ENCODE measurements at places on chromosomes 7 and 10. TPM values are rescaled to one million over a fixed set of nuclear protein-coding genes. Genes with fewer than 3 reads are reported as not detected.

TMEM209 gene
- total RNA-seq = 10.0 TPM

OPN4 gene
- total RNA-seq = not detected

OSBPL3 gene
- 45.0 TPM for total RNA-seq

FXYD4 gene
- total RNA-seq = not detected

TECTB gene
- total RNA-seq = not detected

SDHAF3 gene
- 3.5 TPM for total RNA-seq

H2BK1 gene
- total RNA-seq = not detected

BAMBI gene
- 0.15 TPM for total RNA-seq

AIFM2 gene
- total RNA-seq = 9.8 TPM

XRCC2 gene
- total RNA-seq = 2.6 TPM

GRID1 gene
- total RNA-seq = not detected

GPRIN2 gene
- total RNA-seq = not detected

CACNB2 gene
- 1.2 TPM for total RNA-seq

Data from smooth muscle cell of trachea (primary cell).